ELF-1 (cell line): ENCODE measurements at places on chromosomes 1 and 21.

GRCh38 chr1:6007318-6008083 lies 15.3 kb upstream of the NPHP4 start:
- no peak for DNase-seq

- DNase-seq, result no peak
These were observed 9.5 kb downstream of the COL16A1 start for GRCh38 chr1:31694069-31694963.

- DNase-seq, result peak; percentile 49
These were observed 33.6 kb downstream of the SPAG17 start for GRCh38 chr1:118151312-118151937.

DNA sequence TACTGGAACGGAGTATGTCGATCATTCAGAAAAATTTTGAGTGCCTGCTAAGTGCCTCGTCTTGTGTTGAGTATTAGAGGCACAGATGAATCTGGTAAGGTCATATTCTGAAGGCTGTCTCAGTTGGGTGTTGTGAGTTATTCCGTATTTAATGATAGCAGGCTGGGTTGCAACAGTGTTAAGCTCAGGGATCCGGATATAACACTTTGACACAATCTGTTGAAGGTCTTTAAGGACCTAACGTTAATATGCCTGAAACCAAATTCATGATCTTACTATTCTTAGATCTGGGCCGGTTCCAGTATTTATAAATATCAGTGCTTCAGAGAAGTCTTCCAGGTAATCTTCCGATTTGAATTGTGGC lies 555 bp downstream of the PRPF38A start:
- DNase-seq, result no peak

GRCh38 chr1:115893545-115893944 lies 52.6 kb upstream of the NHLH2 start:
- no peak for DNase-seq

DNA sequence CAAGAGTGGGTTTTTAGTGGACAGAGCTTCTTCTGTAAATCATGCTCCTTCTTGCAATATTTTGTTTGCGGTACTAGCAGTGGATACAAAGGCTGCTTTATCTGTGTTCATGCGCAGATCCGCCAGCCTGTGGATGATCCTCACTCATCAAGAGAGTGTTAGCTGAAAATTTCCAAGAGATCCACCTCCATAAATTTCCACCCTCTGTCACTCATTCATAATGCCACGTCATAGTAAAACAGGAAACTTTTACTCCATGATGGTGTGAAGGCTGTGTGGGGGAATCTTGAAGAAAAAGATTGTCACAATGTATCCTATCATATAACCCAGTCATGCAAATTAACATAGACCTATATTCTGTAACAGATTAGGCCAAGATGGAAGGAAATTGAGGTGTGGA lies 4.4 kb upstream of the MAPKAPK2 start:
- DNase-seq, result no peak

DNA sequence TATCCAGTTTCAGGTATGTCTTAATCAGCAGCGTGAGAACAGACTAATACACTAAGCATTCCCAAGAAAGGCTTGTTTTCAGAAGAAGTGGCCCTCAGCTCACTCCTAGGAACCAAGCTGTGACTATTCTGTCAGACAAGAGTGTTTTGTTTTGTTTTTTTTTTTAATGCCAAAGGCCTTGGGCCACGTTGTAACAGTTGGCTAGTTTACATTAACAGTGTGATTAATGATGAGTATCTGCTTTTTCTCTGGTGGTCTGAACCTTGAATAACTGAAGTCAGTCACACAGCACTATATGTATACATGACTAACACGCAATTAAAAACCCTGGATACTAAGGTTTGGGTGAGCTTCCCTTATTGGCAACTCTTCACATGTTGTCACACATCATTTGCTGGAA lies 21.9 kb downstream of the DPYD start:
- DNase-seq, result no peak

DNA sequence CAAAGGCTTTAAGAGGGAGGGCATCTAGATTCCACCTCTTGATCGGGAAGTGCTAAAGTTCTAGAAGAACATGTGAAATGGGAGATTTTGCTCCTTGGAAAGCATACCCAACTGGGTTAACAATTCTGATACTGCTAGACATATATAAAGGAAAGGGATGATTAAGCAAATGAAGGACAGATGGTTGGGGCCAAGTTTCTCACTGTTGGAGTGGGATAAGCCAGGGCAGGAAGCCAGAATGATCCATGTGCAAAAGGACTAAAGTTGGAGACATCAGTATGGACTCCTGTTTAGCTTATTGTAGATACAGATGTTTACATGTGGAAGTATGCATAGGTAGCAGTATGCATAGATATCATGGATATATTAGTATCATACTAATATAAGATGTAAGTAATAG lies 16.8 kb downstream of the PLA2G5 start:
- no peak for DNase-seq

- no peak for DNase-seq
These were observed 79.6 kb upstream of the CTTNBP2NL start for GRCh38 chr1:112316254-112316913.

DNA sequence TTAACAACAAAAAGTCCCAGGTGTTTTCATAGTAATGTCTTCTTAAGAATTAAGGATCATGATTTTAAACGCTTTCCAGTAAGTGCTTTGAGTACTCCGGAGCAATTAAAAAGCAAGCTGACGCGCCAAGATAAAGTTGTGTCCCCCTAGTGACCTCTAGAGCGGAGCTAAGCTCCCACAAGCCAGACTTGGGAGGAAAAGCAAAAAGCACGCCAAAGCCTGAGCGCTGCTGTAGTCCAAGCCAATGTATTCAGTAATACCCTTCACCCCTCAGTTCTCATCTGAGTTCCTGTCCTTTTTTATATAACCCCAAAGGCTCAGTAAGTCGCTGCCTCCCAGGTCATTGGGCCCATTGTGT lies 3.5 kb upstream of the SLC44A5 start:
- DNase-seq, result no peak

GRCh38 chr21:32975811-32976431 lies 49.8 kb upstream of the OLIG2 start:
- no peak for DNase-seq
